ENCODE measurements at places on chromosomes 6 and 20. TPM values are rescaled to one million over a fixed set of nuclear protein-coding genes. Genes with fewer than 3 reads are reported as not detected.

ACTL10 gene
- total RNA-seq: 6.3 TPM

DNA sequence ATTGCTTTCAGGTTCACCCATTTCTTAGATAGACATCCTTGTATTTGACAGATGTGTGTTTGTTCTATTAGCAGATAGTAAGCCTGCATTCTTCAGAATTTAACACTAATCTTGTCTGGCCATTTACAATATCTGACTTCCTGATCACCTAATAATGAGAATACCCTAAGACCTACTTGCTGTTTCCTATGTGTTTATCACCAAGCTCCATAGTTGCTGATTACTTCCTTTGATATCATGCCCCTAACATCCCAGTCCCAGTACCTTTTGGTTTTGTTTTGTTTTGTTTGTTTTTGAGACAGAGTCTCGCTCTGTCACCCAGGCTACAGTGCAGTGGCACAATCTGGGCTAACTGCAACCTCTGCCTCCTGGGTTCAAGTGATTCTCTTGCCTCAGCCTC, 143.6 kb upstream of the DST start:
- DNase-seq: no peak
- H3K27ac ChIP-seq: no peak overlapping the region
- H3K4me1 ChIP-seq: no peaks in the 10 kb centered on the region
- H3K4me3 ChIP-seq: no peak overlapping the region
- no peaks in the 10 kb centered on the region for H3K27me3 ChIP-seq

IMPG1 gene
- not detected for total RNA-seq

- H3K27me3 ChIP-seq: no peaks in the 10 kb centered on the region
- H3K4me1 ChIP-seq: no peaks in the 10 kb centered on the region
- no peak overlapping the region for H3K4me3 ChIP-seq
- DNase-seq: no peak
- H3K36me3 ChIP-seq: no peaks in the 10 kb centered on the region
These were observed 341.3 kb downstream of the SMOC2 start for GRCh38 chr6:168782187-168782751.

GABRR2 gene
- total RNA-seq: 1.6 TPM

WFDC6 gene
- total RNA-seq: not detected

GRCh38 chr6:46044881-46045617, 29.4 kb upstream of the CLIC5 start:
- no peaks in the 10 kb centered on the region for H3K36me3 ChIP-seq
- no peak overlapping the region for H3K4me3 ChIP-seq
- DNase-seq: no peak
- no peaks in the 10 kb centered on the region for H3K27me3 ChIP-seq
- no peak overlapping the region for H3K27ac ChIP-seq
- no peaks in the 10 kb centered on the region for H3K4me1 ChIP-seq

CYP24A1 gene
- total RNA-seq: not detected

TXLNB gene
- 3.3 TPM for total RNA-seq

DNA sequence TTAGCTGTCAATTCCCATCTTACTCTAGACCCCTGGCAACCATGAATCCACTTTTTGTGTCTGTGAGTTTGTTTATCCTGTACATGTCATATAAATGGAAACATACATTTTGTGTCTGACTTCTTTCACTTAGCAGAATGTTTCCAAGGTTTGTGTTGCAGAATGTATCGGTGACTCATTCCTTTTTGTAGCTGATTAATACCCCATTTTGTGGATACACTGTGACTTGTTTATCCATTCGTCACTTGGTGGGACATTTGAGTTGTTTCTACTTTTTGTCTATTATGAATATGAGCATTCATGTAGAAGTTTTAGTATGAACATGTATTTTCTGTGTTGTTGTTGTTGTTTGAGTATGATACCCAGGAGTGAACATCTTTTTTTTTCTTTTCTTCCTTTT, 21.4 kb downstream of the CDYL start:
- no peak overlapping the region for H3K27ac ChIP-seq
- peaks cover 20% of the 10 kb centered on the region for H3K4me1 ChIP-seq
- DNase-seq: no peak
- no peaks in the 10 kb centered on the region for H3K27me3 ChIP-seq

STX11 gene
- 11.6 TPM for total RNA-seq

- H3K4me1 ChIP-seq: no peaks in the 10 kb centered on the region
- H3K4me3 ChIP-seq: no peak overlapping the region
- H3K27ac ChIP-seq: no peak overlapping the region
- no peak for DNase-seq
- no peaks in the 10 kb centered on the region for H3K27me3 ChIP-seq
- H3K36me3 ChIP-seq: no peaks in the 10 kb centered on the region
These were observed 72.9 kb upstream of the DTNBP1 start for GRCh38 chr6:15735567-15736265.

- no peak overlapping the region for H3K27ac ChIP-seq
- no peak overlapping the region for H3K4me3 ChIP-seq
- H3K27me3 ChIP-seq: no peaks in the 10 kb centered on the region
- no peaks in the 10 kb centered on the region for H3K4me1 ChIP-seq
- peaks cover 4% of the 10 kb centered on the region for H3K36me3 ChIP-seq
- no peak for DNase-seq
These were observed 94.8 kb downstream of the STXBP5 start for GRCh38 chr6:147299035-147299434.

- no peak overlapping the region for H3K27ac ChIP-seq
- no peaks in the 10 kb centered on the region for H3K27me3 ChIP-seq
- no peak overlapping the region for H3K4me3 ChIP-seq
- DNase-seq: no peak
These were observed 48.2 kb upstream of the RALY start for GRCh38 chr20:33945391-33946081.

HLA-DRB1 gene
- 559 TPM for total RNA-seq
